Caki2 (cell line): ENCODE measurements at places on chromosomes 6 and 20. TPM values are rescaled to one million over a fixed set of nuclear protein-coding genes. Genes with fewer than 3 reads are reported as not detected.
A peak's percentile ranks its signal among the peaks of the same experiment; 100 is the strongest.

- DNase-seq: no peak
Measured at GRCh38 chr6:156741287-156742073, 35.7 kb upstream of the ARID1B start.

- peak; percentile 88 for DNase-seq
Measured at GRCh38 chr6:11275598-11275997, 43.1 kb upstream of the NEDD9 start.

FAM162B gene
- not detected in 2 replicates for total RNA-seq

GRCh38 chr20:48841875-48842529 is 14.2 kb upstream of the PREX1 start:
- peak; percentile 97 for DNase-seq

- no peak for DNase-seq
Measured at GRCh38 chr20:24763386-24764026, 185.6 kb upstream of the CST7 start.

PLG gene
- not detected in 2 replicates for total RNA-seq

- DNase-seq: no peak
Measured at GRCh38 chr20:18750735-18751134, 62.8 kb upstream of the SCP2D1 start.

DNA sequence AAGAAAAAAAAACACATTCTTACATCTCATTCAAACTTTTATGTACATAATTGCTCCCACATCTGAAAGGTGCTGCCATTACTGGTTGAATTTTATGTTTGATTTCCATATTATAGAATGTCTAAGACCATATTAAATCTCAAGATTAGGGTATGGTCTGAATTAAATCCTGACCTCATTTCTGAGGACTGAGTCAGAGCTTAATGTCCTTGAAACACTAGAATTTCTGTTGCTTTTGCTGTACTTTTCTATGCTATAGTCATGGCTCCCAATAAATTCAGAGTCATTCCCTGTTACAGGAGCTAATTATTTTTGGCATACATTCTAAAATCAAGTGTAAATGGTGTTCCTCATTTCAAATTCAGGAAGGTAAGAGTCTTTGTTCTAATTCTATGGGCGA is 285.3 kb upstream of the MANEA start:
- no peak for DNase-seq

- no peak for DNase-seq
Measured at GRCh38 chr6:64712606-64713005, 994.4 kb downstream of the EYS start.

DNA sequence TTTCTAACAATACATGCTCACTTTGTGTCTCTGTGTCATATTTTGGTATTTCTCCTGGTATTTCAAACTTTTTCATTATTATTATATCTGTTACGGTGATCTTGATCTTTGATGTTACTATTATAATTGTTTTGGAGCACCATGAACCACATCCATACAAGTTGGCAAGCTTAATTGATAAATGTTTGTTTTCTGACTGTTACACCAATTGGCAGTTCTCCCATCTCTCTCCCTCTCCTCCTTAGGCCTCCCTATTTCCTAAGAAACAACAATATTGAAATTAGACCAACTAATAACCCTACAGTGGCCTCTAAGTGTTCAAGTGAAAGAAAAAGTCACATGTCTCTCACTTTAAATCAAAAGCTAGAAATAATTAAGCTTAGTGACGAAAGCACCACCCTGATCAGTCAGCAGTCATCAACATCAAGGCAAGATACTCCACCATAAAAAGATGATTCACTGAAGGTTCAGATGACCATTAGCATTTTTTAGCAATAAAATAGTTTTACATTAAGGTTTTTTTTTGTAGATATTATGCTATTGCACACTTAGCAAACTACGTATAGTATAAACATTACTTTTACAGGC is 61.5 kb downstream of the IBTK start:
- DNase-seq: peak; percentile 29

DNA sequence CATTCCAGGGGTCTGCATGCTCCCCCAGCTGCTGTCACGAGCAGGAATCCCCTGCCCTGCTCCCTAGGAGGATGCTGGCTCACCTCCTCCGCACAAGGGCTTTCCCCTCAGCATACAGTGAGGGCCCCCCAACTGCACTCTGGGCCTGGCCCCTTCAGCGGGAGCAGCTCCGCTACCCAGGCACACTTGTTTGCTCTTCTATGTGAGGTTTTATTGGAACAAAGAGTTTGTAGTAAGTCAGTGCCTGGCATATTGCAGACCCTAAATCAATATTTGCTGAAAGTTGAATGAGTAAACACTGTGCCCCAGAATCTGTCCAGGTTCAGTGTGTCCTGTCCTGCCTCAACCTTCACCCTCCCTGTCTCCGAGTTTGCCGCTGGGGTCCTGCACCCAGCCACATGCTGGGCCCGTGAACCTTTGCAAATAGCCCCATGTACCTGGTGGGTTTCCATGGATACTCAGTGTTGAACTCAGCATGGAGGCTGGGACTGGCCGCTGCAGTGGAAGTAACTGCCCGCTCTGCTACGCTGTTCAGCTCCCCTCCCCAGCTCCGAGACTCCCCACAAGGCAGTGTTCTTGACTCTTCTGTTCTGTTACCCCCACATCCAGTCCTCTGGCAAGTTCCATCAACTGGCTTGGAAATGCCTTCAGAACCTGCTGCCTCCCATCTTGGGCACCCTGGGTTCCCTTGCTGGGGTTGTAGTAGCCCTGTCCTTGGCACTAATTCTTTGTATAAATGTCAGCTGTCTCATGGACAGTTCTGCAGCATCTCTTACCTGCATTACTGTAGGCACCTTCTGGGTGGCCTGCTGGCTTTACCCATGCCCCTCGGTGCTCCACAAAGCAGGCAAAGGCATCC is 15.7 kb downstream of the SLC22A1 start:
- DNase-seq: no peak

- no peak for DNase-seq
Measured at GRCh38 chr6:128598571-128598970, 78.2 kb upstream of the PTPRK start.

DNA sequence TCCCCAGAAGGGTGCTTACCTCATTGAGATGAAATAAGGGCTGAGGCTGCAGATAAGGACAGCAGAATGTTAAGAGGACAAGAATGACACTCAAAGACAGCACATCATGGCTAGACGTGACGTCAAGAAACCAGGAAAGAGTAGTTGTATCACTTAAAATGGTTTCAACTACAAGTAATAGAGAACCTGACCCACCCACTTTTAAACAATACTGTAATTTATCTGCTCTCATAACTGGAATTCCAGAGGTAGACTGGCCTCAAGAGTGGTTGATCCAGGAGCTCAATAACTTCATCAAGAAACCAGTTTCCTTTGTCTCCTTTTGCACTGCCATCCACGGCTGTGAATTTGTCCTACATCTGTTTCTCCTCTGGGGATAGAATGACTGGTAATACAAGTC is 187.1 kb downstream of the EYA4 start:
- DNase-seq: no peak

GRCh38 chr20:33772439-33772838 is 38.7 kb upstream of the CHMP4B start:
- DNase-seq: no peak

ARFGEF3 gene
- total RNA-seq: 4.5 and 5.5 TPM in 2 replicates

DNA sequence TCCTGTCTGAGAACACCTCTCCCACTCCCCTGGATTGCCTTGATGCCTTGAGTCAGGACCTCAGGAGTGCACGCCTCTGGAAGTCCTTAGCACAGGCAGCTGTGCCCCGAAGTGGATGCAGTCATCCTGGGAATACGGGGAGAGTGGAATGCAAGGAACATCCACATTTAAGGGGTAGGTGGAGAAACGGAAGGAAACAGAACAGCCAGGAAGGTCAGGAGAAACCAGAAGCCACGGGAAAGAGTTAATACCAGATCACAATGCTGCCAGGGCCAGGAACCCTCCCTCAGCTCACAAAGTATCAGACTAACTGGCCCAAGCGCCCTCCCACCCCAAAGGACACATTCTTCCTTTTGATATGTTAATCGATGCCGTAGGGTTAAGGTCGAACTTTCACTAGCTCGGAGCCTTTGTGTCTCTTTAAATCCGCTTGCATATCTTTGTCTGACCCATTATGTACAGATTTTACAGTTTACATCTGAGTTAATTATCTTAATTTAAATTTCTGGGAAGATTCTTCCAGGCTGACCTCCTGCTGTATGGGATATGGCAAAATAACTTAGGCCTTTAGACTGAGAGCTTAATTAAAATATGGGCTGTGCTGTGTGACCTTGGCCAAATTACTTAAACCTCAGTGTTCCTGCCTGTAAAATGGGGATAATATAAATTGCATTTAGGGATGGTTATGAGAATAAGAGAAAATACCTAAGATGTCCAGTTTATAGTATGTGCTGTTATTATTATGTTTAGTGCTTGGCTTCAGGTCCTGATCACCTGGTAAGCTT is 24.0 kb upstream of the CCND3 start:
- DNase-seq: no peak

STX11 gene
- total RNA-seq: 5.7 TPM in 1 of 2 replicates, not detected in the other

GRCh38 chr6:44829836-44830235 is 442.3 kb downstream of the CDC5L start:
- no peak for DNase-seq

KIAA0408 gene
- total RNA-seq: 0.14 TPM in 1 of 2 replicates, not detected in the other

DNA sequence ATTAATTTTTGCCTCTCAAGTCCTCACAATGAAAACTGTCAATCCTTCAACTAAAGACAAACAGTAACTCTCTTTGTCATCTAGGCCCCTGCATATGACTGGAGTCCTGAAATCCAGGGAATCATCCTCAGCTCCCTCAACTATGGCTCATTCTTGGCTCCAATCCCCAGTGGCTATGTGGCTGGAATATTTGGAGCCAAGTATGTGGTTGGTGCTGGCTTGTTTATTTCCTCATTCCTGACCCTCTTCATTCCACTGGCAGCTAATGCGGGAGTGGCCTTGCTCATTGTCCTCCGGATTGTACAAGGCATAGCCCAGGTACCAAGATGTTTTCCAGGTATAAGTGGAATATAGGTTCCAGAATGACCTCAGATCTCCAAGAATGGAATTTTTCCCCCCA is 15.4 kb downstream of the SLC17A4 start:
- peak; percentile 16 for DNase-seq

HCRTR2 gene
- total RNA-seq: not detected in 2 replicates

B3GALT4 gene
- total RNA-seq: not detected in 2 replicates

GRCh38 chr6:27568226-27568897 is 95.5 kb upstream of the ZNF184 start:
- no peak for DNase-seq

GLP1R gene
- total RNA-seq: not detected in 2 replicates

DNA sequence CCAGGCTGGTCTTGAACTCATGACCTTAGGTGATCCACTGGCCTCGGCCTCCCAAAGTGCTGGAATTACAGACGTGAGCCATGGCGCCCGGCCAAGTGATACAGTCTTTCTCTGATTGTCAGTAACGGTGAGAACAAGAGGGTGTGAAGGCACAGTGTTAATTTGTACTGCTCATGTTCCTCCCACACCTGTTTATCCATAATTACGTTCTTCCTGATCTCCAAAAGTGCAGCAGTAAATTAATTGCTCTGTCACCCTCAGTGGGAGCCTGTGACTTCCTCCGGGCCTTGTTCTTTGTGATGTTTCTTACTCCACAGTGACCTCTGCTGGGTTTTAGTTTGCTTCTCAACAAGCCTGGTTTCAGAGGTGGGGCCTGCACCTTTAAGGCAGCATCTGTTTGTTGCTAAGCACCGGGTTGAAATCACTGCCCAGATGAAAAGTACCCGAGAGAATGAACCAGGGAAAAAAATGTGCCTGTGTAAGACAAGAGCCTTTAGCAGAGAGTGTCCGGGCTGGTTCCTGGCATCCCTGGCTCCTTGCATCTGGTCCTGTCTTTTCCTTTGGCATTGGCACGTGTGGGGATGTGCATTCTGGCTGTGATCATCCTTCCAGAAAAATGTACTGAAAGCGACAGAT is 89.1 kb upstream of the CLDN20 start:
- peak; percentile 93 for DNase-seq

DNA sequence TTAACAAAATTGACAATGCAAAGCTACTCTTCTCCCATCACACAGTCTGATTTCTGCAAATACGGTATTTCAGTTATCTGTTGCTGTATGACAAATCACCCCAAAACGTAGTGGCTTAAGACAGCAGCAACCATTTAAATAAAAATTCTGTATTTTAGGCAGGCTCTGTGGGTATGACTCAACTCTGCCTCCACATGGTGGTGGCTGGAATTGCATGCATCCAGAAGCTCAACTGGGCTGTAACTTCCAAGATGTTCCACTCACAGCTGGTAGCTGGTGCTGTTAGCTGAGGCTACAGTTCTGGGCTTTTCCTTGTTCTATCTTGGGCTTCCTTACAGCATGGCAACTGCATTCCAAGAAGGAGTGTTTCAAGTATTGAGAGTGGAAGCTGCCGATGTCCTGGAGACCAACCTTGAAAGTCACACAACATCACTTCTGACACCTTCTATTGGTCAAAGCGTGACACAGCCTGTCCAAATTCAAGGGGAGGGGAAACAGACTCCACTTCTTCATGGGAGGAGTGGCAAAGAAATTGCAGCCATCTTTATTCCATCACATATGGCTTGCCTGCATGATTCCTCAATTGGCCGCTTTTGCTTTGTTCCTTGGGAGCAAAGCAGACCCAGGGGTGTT is 39.7 kb upstream of the TULP1 start:
- no peak for DNase-seq

- DNase-seq: no peak
Measured at GRCh38 chr6:98839781-98840361, 5.5 kb downstream of the POU3F2 start.

GRCh38 chr20:63316502-63316921 is 23.5 kb downstream of the COL20A1 start:
- no peak for DNase-seq

DOP1A gene
- total RNA-seq: 2.6 and 4.4 TPM in 2 replicates

DNA sequence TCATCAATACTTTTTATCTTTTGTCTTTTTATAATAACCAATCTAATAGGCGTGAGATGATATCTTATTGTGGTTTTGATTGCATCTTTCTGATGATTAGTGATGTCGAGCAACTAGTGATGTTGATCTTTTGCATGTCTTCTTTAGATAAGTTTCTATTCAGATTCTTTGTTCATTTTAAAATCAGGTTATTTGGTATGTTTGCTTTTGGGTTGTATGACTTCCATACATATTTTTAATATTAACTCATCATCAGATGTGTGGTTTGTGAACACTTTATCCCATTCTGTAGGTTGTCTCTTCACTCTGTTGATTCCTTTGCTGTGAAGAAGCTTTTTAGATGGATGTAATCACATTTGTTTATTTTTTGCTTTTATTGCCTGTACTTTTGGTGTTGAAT is 295.8 kb downstream of the BCKDHB start:
- no peak for DNase-seq

DNA sequence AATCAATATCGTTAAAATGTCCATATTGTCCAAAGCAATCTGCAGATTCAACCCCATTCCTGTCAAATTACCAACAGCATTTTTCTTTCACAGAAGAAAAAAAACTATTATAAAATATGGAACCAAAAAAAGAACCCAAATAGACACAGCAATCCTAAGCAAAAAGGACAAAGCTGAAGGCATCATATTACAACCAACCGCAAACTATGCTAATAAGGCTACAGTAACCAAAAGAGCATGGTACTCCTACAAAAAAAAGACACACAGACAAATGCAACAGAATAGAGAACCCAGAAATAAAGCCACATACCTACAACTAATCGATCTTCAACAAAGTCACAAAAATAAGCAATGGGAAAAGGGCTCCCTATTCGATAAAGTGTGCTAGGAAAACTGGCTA is 49.2 kb downstream of the RNGTT start:
- DNase-seq: no peak

GHRH gene
- not detected in 2 replicates for total RNA-seq

SPTLC3 gene
- total RNA-seq: 8.3 and 8.5 TPM in 2 replicates
